ENCODE measurements at places on chromosomes 11 and 22.

GRCh38 chr11:1871531-1871930 is 18.6 kb downstream of the LSP1 start:
- DNase-seq = peak; percentile 38

DNA sequence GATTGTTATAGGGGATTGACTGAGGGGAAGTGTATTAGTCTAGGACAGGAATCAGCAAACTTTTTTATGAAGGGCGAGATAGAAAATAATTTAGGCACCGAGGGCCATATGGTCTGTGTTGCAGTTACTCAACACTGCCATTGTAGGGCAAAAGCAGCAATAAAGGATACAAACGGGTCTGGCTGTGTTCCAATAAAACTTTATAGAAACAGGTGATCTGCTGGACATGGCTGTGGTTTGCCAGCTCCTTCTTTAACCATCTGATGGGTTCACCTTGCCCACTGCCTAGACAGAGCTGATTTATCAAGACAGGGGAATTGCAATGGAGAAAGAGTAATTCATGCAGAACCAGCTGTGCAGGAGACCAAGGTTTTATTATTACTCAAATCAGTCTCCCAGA is 20.0 kb downstream of the PRR5L start:
- no peak for DNase-seq

- no peak for DNase-seq
These were observed 19.3 kb upstream of the ARAP1 start for GRCh38 chr11:72771507-72771906.

- no peak for DNase-seq
These were observed 24.5 kb upstream of the TNRC6B start for GRCh38 chr22:40153192-40153591.

DNA sequence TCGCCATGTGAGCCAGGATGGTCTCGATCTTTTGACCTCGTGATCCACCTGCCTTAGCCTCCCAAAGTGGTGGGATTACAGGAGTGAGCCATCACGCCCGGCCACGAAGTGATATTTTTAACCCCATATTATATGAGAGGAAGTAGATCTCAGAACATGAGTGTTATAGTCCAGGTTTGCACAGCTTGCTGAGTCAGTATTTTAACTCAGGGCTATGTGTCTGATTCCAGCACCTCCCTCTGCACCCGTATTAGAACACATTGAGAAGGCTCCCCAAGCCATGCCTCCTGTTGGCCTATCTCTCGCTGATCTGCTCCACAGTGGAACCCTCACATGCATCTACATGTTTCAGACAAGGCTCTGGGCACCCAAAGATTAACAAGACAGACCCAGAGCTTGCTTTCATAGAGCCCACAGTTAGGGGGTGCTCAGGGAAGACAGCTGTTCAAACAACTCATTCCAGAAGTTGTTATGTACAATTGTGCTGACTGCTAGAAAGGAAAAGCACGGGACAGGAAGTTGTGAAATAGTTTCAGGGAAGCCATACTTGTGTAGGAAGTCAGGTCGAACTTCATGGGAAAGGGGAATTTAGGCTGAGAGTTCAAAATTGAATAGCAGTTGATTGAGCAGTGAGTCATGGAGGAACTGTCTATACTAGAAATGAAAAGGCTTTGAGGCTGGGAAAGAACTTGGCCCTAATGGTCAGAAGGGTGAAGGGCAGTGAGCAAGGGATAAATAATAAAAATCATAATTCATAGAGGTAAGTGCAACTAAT is 49.3 kb upstream of the CLPB start:
- DNase-seq = no peak

GRCh38 chr11:105045676-105046296 is 651 bp upstream of the CARD16 start:
- no peak for DNase-seq

GRCh38 chr11:1082728-1083620 is 8.3 kb downstream of the MUC2 start:
- DNase-seq = peak; percentile 41

DNA sequence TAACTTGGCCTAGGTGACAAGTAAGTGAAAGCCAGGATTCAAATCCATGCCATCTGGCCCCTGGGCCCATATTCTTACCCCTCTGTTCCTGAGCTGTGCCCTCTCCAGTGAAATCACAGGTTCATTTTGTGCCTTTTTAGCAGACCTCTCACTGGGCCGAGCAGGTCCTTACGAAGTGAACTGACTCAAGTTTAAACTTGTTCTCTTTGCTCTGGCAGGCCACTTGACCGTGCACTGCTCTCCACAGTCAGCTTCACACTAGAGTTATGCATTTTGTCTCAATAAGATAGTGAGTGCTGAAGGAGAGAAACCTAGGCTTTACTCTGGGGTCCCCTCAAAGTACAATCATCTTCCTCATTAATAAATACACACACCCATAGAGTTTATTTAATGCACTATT is 40.7 kb downstream of the ARFGAP3 start:
- no peak for DNase-seq

- DNase-seq = no peak
These were observed 121.6 kb downstream of the KIRREL3 start for GRCh38 chr11:126878913-126879482.

DNA sequence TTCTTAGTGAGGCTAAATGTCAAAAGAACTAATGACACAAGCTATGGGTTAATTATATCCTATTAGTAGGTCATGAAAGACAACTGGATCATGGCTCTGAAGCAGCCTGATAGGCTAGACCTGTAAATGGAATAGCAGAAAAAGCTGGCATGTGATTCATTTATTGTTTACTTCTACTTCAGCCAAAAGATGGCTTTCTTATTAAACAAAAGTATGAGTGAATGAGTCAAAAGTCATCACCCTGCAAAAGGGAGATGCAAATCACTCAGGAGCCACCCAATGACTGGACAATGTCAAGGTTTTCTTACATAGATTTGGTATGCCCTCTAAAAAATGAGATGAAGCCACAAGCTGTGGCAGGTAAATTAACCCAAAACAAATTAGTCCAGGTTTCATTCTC is 138.0 kb downstream of the TRPC6 start:
- DNase-seq = no peak

GRCh38 chr11:115499241-115499799 is 4.9 kb downstream of the CADM1 start:
- DNase-seq = no peak

DNA sequence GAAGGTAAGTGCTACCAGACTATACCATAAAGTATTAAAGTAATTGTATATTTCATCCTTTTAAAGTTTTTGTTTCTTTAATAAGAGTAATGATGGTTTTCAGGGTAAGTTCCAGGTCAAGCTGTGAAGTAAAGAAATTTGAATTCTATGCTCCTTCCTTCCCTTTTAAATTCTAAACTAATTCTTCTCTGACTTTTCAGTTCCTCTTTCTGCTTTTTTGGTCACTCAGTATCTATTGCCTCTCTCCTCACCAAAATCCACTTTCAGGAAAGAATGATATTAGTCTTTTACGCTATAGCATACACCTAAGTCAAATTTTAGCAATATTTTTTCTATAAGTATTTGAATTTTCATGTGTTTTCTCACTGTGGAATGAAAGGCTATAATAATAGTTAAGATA is 8.2 kb downstream of the MMP8 start:
- DNase-seq = no peak

DNA sequence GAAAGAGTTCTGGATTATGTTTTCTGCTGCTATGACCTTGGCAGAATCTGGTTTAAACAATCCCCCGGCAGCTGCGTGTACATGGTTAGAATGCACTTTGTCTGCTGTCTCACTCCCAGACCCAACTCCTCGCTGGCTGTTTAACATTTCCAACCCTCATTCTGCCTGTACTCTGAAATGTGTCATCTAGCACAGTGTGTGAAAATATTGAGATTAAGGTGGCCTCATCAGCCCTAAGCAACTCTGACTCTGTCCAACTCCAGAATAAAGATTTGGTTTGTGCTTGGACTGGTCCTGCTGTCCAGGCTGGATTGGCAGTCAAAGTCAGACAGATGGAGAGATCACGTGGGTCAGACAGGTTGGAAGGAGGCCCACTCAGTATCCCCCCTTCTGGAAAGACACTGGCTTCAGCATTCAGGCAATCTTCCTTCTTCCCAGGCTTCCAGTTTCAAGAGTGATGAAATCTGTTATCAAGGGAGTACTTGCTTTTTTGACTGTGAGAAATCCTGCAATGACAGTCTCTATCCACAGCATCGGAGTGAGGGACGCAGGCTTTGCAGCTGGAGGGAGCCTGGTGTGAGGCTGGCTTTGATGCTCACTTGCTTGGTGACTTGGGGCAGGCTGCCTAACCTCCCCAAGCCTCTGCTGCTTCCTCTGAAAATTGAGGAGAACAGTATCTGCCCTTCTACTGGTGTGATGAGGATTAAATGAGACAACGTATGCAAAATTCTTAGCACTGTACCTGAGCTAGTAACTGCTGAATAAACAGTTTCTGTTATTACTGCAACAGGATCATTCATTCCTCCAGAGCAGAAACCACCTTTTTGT is 29.8 kb downstream of the ABTB2 start:
- no peak for DNase-seq

GRCh38 chr11:86524620-86525352 is 147.6 kb downstream of the ME3 start:
- no peak for DNase-seq

GRCh38 chr11:45423036-45423435 is 136.9 kb upstream of the SYT13 start:
- no peak for DNase-seq

- peak; percentile 84 for DNase-seq
These were observed 24.7 kb downstream of the IL10RA start for GRCh38 chr11:118010738-118011461.

- peak; percentile 75 for DNase-seq
These were observed 44.5 kb downstream of the PARVB start for GRCh38 chr22:44068422-44069191.

GRCh38 chr22:40412441-40412840 is 42.0 kb downstream of the SGSM3 start:
- peak; percentile 20 for DNase-seq

DNA sequence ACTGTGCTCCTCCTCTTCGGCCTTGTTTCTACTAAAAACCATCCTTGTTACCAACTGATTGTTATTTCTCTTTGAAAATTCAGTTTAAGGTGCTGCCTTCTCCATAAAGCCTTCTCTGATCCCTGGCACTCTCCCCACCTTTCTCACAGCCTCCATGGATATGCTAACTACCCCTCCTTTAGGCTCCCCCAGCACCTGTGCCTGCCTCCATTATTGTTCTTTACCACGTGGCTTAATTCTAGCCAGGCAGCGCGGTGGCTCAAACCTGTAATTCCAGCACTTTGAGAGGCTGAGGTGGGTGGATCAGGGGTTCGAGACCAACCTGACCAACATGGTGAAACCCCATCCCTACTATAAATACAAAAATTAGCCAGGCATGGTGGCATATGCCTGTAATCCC is 96.3 kb downstream of the MRTFA start:
- DNase-seq = no peak

- no peak for DNase-seq
These were observed 18.8 kb upstream of the SLCO2B1 start for GRCh38 chr11:75132080-75132479.

- no peak for DNase-seq
These were observed 287.9 kb upstream of the MPPED2 start for GRCh38 chr11:30873924-30874610.

DNA sequence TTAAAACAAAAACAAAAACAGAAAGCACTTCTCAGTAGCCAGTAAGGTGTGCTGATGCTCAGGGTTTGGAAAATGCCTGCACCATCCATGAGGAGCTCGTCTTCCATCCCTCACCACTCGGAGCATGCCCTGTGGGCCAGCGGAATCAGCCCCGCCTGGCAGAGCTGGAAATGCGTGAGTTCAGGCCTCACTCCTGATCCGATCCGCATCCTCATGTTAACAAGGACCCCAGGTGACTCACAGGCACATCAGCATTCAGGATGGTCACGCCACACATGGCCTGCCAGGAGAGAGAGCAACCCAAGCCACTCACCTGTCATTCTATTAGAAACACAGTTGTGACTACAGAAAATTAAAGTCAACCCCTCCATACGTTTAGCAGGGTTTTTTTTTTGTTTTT is 188.5 kb downstream of the MPPED1 start:
- DNase-seq = no peak

- no peak for DNase-seq
These were observed 10.8 kb upstream of the PANX1 start for GRCh38 chr11:94117871-94118270.

- DNase-seq = no peak
These were observed 32.4 kb downstream of the ZC3H12C start for GRCh38 chr11:110125632-110126031.

- no peak for DNase-seq
These were observed 5.7 kb upstream of the PPFIBP2 start for GRCh38 chr11:7508087-7508486.

- no peak for DNase-seq
These were observed 97.2 kb downstream of the MYO18B start for GRCh38 chr22:25838960-25839741.

DNA sequence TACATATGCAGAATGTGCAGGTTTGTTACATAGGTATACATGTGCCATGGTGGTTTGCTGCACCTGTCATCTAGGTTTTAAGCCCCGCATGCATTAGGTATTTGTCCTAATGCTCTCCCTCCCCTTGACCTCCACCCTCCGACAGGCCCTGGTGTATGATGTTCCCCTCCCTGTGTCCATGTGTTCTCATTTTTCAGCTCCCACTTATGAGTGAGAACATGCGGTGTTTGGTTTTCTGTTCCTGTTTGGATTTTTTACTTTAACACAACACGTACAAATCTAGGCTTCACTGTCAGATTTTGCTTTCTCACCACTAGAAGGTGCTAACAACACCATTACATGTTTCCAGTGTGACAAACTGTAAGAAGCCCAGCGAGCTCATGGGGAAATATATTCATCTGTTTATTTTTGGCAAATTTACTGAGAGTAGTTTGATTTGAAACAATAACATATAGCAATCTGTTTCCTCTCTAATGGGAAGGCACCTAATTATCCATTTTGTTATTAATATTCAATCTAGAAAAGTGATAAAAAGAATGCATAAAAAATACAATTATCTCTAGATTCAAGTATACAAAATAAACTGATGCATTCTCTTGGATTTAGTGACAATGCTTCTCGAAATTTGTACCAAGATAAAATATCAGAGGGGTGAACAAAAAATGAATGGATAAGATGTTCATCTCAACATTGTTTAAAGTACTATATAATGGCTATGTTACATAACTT is 23.2 kb upstream of the BIRC3 start:
- no peak for DNase-seq

DNA sequence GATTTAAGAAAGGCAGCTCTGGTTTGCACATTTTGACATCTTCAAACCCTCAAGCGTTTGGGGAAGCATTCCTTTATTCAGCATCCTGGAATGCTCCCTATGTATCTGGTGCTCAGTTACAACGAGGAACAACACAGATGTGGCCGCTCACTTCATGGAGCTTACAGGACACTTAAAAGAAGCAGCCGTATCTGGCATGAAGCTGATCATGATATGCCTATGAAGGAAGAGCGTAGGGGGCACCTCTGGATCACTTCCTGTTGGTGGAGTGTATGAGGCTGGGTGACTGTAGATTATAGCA is 72.3 kb upstream of the TP53I11 start:
- no peak for DNase-seq

GRCh38 chr11:108518581-108518980 is 20.4 kb upstream of the POGLUT3 start:
- no peak for DNase-seq

GRCh38 chr22:46946383-46946962 is 184.0 kb downstream of the TBC1D22A start:
- no peak for DNase-seq
